ENCODE measurements at places on chromosomes 6 and 20. TPM values are rescaled to one million over a fixed set of nuclear protein-coding genes. Genes with fewer than 3 reads are reported as not detected.

The RGS17 gene
- total RNA-seq, result 9.2 TPM

The POLR1C gene
- 19.5 TPM for total RNA-seq

The PSORS1C2 gene
- total RNA-seq, result not detected

The PARD6B gene
- total RNA-seq, result 0.10 TPM

The MLN gene
- not detected for total RNA-seq

The LIME1 gene
- 2.9 TPM for total RNA-seq

The PNRC1 gene
- 203 TPM for total RNA-seq

The MCCD1 gene
- not detected for total RNA-seq

The PGBD1 gene
- total RNA-seq, result 1.6 TPM

The RAD21L1 gene
- not detected for total RNA-seq

The COL9A3 gene
- 46.0 TPM for total RNA-seq

The IL17F gene
- total RNA-seq, result not detected

The SLC18B1 gene
- 6.0 TPM for total RNA-seq
